ENCODE measurements at places on chromosomes 4 and X.

- DNase-seq, result no peak
Observed at GRCh38 chr4:151750156-151750555, 10.7 kb downstream of the GATB start.

DNA sequence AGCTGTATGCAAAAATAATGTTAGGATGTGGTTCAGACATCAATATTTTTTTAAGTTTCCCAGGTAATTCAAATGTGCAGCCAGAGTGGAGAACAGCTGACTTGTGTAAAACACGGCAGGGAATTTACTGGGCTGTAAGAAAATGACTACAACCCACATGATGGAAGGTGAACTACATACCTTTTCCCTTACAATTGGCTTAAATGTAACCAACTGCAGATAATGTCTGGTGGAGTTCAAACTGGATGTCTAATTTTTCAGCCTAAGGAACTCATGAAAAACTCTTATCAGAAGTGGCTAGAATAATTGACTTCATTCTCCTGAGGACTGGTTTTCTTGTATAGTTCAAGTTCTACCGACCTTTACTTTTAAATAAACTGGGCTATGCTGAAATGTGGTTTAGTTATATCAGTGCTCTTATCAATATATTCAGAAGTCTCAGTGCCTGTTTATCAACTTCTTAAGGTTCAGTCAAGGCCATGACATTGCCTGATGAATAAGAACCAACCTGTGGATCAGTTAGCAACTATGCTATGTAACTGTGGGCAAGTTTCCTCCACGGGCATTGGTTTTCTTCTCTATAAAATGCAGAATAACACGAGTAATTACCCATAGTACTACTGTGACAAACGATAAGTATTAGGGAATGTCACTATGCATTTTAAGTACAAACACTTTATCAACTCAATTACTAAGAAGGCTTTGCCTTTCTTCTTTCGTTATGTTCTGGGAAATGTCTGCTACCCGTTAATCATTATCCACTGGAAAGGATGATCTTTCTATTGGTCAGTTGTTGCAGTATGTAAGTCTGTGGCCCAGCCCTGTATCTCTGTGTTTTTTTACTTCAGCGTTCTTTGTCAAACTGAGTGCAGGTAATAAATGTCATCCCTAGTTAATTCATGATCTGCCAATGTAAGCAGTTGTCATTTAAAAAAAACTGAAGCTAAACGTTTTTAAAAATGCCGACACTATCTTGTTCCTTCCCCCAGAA lies 181.6 kb downstream of the PCDH7 start:
- DNase-seq, result no peak

DNA sequence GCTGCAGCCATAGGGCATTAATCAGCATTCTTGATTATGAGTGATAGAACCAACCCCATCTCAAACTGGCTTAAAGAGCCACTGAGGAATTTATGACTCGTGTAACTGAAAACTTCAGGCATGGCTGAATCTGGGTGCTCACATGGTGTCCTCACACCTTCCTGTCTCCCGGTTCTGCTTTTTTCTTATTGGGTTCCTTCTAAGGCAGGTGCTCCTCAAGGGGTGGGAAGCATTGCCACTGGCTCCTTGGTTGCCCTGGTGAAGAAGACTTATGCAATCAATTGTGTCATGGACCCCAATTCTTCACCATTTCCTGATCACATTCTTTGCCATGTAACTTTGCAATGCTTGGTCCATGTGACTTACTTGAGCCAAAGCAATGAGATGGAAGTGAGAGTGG lies 4.3 kb upstream of the ZCCHC4 start:
- no peak for DNase-seq

DNA sequence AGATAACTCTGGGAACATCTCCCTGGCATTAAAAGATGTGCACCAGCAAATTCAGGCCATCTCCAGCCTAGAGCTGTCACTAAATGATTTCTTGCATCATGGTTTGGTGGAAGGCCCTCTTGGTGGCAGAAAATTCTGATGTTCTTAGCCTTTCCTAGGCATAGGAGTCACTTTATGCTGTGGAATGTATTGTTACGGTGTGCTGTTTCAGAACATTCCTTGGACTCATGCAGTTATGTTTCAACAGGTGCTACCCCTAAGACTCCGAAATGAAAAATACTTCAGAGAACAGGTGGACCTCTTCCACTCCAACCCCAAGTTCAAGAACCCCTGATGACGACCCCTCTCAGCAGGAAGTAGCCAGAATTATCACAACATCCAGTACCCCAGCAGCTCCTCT lies 20.3 kb upstream of the PAPSS1 start:
- peak; percentile 59 for DNase-seq

- DNase-seq, result no peak
Observed at GRCh38 chr4:129839687-129840086, 743.7 kb downstream of the C4orf33 start.

GRCh38 chr4:10582059-10582686 lies 102.4 kb downstream of the CLNK start:
- DNase-seq, result peak; percentile 74

DNA sequence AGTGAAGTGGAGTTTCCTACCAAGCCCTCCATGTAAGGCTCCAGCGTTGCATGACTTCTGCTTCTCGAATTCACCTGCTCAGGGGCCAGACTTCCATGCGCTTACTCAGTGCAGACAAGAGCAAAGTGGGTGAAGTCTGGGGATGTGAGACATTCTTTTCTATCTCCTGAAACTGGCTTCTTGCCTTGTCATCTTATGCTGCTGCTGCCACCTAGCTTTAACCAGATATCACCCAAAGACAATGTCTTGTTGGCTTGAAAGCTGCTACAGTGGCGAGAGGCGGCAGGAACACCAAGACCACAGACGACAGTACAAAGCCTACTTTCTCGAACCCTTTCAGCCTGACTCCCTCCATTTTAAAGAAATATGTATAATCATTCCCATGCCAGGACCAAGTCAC lies 103.6 kb upstream of the ADGRG2 start:
- DNase-seq, result peak; percentile 23

DNA sequence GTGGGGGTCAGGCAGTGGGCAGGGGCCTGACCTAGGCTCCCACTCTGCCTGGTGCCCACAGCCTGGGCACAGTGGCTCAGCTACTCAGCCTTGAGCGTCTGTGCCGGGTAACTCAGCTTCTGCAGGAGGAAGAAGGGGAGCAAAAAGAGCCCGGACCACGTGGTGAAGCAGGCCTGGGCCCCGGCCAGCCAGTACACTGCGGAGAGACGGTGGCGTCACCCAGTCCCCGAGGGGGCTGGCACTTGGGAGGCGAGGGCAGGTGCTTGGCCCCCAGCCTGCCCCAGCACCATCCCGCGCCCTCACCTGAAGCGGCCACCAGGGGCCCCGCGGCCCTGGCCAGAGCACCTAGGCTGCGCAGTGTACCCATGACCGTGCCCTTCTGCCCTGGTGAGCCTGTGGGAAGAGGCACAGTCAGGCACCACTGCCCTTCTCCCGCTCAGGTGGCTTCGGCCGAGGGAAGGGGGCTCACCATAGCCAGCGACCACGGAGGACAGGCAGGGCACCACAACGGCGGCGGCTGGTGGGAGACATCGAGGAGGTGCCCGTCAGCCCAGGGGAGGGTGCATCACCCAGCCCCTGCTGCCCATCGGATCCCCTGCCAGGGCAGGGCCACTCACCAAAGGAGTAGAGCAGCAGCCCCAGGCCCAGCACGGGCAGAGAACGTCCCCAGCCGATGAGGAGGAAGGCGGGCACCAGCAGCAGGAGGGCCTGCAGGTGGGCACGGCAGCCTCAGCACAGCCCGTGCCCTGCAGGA lies 32.3 kb downstream of the NOP14 start:
- DNase-seq, result no peak

GRCh38 chr4:85153221-85153620 lies 186.7 kb upstream of the WDFY3 start:
- DNase-seq, result peak; percentile 35

- no peak for DNase-seq
Observed at GRCh38 chrX:40406330-40406859, 174.4 kb upstream of the ATP6AP2 start.

DNA sequence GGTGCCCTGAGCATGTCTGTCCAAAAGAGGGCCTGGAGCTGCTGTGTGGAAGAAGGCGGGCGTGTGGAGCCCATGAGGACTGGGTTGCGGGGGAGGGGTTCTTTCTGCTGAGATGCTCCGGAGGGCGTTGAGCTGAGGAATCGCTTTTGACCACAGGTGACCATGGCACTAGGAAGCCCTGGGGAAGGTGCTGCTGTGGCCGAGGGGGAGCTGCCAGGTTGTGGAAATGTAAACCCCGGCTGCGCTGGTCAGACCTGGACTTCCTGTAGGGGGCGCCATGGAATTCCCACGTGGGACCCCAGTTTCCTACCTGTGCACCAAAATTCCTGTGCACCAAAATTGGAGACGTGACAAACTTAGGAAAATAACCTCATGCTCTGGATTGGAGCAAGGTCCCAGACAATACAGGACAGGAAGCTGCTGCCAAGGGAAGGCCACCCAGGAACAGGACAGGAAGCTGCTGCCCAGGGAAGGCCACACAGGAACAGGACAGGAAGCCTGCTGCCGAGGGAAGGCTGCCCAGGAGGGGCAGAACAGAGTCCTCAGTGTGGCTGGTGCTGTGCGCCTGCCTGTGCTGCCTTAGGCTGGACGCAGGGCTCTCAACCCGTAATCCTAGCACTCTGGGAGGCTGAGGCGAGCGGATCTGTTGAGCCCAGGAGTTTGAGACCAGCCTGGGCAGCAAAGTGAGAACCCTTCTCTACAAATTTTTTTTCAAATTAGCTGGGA lies 28.4 kb upstream of the UVSSA start:
- DNase-seq, result no peak

- DNase-seq, result no peak
Observed at GRCh38 chr4:181870326-181870725, 372.9 kb upstream of the TENM3 start.

- no peak for DNase-seq
Observed at GRCh38 chrX:152028579-152028978, 54.1 kb upstream of the GABRE start.

DNA sequence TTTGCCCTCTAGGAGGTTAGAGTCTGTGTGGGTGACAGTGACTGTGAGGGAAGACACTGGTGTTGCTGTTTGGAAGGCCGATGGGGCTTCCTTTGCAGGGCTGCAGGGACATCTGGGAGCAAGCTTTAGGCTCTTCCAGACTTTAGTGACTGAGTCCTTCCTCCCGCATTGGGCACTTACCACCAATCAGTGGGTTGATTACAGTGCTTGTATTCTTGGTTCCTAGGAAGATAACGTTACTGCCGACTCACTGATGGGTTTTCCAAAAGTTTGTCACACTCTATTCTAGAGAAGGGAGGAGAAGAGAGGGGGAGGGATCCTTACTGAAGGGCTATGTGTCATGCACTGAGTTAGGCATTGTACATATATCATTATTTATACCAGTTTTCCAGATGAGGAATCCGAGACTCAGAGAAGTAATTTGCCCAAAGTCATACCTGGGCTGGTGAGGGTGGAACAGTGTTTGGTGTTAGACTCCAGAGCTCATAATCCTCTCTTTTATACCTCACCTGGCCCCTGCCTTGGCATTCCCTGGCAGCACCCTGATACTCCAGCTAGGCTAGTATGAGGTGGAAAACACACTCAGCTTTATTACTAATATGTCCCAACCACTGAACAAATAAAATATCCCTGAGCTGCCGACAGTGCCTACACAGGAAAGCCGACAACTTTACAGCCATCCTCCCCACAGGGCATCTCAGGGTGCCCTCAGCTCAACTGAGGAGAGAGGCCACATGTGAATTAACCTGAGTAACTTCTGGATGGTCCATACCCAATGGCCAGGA lies 3.8 kb downstream of the CHST7 start:
- DNase-seq, result peak; percentile 38

DNA sequence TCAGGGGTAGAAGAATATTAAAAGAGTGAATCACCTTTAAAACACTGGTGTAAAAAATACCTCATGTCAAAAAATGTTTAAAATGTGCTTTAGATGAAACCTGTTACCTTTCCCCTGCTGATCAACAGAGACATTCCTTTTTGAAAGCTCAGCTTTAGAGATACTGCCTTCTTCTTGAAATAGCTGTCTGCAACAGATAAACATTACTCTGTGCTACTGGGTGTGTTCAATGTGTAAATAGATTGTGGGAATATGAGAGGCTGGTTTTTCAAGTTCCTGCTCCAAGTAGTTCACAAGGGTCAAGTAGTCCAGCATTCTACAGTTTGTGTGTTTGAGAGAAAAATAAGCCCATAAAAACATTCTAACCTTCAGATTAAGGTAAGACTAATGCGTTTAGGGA lies at the start of gene SYTL5:
TSS of gene SYTL5 (plus strand) at position 263 of the 400 bp plus-strand sequence. CDS start 27,337 bp downstream, outside the sequence.
- DNase-seq, result peak; percentile 3

GRCh38 chrX:77693594-77693993 lies 92.4 kb downstream of the ATRX start:
- DNase-seq, result no peak

DNA sequence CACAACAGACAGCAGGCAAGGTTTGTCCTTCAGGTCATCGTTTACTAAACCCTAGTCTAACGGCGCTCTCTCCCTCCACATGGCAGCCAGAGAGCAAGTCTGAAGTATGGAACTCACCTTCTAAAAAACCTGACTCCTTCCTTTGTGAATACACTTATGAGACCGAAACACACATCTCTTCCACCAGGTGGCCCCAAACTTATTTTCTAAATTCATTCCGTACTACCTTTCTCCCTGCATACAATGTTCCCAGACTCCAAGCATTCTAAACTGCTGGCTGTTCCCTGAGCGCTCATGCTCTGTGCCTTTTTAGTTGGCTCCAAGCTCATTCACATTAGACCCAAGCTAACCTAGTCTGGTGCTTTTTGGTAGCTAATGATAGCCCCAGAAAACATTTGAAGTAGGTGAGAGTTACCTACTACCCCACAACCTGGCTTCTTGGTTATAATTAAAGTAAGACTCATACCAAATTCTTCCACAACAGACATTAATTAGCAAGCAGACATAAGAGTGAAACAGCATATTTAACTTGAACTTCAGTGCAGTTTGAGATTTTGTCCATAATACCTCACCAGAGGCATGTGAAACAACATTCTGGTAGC lies 67.6 kb upstream of the DCLK2 start:
- DNase-seq, result peak; percentile 74
